ENCODE measurements at places on chromosomes 5 and 9.

DNA sequence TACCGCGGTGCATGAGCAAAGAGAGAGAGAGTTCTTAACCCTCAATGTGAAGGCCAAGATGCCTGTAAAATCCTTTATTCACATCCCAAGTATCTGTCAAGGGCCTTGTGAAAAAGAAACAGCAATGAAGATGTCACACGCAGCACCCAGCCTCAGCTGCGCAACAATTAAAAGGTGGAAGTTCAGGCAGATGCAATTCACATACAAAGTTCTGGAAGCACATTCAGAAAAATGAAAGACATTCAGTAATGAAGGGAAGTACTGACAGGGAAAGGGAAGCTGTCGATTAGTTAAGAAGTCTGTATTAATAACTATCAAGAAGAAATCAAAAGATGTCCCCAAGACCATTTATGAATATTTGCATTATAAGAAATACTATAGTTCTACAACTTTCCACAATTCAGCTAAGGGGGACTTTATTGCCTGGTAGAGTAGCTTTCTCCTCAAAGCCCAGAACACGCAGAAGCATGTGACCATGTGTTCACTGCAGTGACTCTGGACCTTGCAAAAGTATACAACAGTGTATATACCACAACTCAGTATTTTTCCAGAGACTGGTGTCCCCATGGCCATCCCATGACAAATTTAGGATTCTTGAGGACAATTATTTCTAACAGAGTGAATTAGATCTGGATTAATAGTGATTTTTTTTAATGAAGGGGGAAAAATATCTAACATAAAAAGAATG, 137.5 kb downstream of the CDK5RAP2 start:
- DNase-seq = no peak

- no peak for DNase-seq
These were observed 53.3 kb downstream of the PLCXD3 start for GRCh38 chr5:41457094-41457493.

DNA sequence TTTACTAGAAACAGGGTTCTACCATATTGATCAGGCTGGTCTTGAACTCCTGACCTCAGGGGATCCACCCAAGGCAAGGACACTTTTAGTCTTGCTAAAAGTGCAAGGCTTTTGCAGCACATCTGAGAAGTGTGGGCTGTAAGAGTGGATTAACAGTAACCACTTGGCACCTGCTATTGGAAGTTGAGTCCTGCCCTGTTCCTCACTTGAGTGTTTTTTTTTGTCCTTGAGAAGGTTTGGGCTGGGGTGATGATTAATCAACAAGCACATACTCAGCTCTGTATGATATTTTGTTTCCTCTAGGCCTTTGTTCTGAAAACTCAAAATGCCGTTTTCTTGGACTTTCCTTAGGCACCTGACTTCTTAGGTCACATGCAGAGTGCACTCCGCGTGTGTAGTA, 37.4 kb downstream of the SNX30 start:
- DNase-seq = no peak

GRCh38 chr5:39092581-39093351, 18.6 kb upstream of the RICTOR start:
- no peak for DNase-seq

GRCh38 chr5:86407711-86408110, 210.0 kb upstream of the COX7C start:
- no peak for DNase-seq
